ENCODE measurements at places on chromosomes 16 and 17.

DNA sequence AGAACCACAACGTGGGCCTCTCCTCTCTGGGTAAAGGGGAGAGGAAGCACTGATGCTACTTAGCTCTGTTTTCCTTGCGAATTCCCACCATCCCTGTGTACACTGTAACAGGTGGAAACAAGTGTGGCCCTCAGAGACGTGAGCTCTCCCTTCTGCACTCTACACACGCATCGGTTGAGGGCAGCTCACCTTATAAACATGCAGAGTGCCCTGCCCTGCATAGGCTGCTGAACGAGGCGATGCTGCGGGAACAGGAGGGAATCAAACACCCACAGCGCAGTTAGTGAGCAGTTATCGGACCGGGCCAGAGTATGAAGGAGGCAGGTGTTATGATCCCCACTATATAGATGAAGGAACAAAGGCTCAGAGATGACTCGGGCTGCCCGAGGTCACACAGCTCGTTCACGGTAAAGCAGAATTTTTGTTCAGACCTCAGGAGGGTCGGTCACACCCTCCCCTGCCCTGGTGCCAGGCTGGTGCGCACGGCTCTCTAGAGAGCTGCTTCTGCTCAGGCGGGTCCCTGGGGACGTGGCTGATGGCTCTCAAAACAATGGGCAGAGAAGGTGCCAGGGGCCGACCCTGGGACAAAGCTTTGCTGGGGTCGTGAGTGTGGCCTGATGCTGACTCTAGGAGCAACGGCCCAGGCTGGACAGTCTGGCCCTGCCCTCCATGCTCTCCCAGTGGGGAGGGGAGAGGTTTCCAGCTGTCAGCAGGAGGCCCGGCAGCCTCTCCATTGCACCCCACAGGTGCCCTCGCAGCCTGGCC lies 68.5 kb downstream of the RPH3AL start:
- DNase-seq = no peak

DNA sequence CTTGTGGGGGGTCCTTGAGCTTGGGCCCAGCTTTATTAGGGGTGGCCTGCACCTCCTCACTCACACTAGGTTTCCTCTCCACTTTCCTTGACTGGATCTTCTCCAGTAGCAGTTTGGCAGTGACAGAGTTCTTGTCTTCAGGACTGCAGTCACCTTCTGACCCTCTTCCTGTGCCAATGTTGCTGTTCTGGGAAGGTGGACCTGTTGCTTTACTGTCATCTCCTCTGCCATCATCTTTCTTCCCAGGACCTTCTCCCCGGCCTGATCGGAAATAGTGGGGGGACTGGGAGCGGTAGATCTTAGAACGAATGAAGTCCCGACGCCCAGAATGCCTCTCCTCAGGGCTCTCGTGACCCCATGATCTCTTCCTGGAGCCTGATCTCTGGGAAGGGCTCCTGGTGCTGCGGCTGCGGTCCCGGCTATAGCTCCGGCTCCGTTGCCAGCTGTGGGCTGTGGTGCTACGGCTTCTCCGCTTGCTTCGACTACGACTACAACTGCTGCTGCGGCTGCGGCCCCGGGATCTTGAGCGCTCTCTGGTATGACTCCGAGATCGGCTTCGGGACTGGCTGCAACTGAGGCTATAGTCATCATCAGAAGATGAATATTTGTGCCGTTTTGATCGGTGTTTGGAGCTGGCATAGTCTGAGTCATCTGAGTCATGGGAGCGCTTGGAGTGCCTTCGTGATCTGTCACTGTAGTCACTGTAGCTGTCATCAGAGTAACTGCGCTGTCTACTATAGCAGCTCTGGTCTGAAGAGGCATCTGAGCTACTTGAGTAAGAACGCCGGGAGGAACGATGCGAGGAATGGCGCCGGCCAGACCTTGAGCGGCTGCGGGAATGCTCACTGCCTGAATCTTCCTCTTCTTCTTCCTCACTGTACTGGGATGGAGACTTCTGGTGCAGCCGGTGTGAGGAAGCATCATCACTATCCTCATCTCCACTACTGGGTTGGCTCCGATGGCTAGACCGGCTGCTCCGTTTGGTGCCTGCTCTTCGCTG lies 9.5 kb upstream of the ITGA2B start:
- DNase-seq = no peak

- no peak for DNase-seq
Measured at GRCh38 chr17:48722915-48723422, at the start of gene PRAC2. Gene PRAC2, plus strand, starts transcription at chr17:48723185. Its CDS starts 1,226 bp downstream, at chr17:48724411.

- DNase-seq = no peak
Measured at GRCh38 chr17:47837401-47838039, 3.6 kb downstream of the SCRN2 start.

DNA sequence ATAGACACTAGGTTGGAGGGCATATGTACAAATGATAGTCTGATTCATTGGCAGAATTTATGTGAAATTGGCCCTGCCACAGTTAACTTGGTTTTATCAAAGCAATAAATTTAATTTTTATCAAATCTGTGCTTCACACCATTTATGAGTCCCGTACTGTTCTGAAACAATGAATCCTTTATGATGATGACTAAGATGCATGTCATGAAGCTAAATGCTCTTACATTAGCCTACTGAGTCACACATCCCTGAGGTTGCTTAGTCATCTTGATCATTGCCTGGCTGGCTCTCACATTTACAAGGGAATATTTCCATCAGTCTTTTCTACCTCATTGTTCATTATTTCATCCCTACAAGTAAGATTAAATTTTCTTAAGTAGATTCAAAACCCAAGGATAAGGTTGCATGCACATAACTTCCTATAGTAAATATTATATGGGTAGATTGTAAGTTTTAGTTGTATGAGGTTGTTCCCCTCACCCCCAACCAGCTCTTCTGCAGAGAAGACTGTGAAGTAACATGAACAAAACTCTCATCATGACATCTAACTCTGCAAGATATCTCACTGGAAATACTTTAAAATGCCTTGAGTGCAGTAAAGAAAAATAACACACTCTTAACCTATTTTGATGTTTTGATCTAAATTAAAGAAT lies 170.7 kb downstream of the CYB561 start:
- DNase-seq = no peak

- no peak for DNase-seq
Measured at GRCh38 chr17:58666858-58667267, 25.0 kb downstream of the TEX14 start.

DNA sequence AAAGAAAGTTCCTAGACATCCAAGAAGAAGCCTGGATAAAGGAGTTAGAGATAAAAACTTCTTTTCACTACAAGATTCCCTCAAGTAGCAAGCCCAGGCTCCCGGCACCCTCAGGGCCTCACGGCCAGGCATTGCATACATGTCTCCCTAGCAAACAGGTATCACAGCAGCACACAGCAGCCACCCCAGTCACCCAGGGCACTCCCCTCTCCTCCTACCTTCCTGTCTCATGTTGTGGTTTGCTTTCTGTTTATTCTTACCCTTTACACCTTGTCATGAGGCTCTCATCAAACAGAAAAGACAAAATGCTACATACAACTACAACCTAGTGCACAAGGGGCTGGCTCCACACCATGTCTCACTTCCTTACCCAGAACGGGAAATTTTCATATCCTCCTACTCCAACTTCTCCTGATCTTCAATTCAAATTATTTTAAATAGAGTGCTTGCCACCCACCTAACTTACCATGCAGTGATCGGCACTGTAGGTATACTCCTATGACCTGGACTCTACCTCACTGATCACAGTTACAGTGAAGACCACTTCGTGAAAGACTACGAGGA lies 42.7 kb downstream of the XPO6 start:
- no peak for DNase-seq

- DNase-seq = no peak
Measured at GRCh38 chr17:16975277-16975651, 3.3 kb upstream of the TNFRSF13B start.

DNA sequence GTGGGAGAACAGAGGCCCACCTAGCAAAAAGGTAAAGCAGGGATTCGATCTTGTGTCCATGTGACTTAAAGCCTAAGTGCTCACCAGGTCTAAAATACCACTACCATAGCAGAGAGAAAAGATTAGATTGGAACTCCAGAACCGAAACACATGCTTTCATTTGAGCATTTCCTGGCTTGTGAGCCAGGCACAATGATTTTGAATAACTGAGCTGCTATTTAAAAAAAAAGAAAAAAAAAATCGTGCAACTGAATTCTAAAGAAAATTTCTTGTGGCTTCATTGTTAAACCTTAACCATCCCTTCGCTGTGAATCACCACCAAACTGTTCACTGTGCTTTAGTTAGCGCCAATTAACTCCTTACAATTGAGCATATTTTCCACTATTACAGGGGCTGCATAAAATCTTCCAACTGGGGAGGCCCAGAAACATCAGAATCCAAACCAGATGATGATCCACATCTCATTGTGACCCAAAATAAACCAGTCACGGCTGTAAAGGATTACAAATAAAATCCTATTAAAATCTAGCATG lies 366.4 kb upstream of the ERCC4 start:
- DNase-seq = no peak

DNA sequence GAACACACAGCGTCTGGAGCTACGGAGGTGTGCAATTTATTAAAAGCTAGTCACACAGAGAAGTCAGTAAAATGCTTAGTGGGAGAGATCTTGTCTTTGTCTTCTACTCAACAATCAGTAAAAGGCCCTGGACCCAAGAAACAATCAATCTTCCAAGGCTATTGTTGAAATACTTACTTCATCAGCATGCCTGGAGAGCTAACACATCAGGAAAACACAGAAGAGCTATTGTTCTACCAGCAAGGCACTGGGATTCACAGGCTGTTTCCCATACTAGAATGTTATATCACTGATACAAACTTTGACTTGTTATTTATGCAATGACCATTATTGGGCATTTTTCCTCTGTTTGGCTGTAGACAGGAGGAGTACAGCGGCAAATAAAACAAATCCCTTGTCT lies 247.8 kb upstream of the ERCC4 start:
- DNase-seq = no peak

DNA sequence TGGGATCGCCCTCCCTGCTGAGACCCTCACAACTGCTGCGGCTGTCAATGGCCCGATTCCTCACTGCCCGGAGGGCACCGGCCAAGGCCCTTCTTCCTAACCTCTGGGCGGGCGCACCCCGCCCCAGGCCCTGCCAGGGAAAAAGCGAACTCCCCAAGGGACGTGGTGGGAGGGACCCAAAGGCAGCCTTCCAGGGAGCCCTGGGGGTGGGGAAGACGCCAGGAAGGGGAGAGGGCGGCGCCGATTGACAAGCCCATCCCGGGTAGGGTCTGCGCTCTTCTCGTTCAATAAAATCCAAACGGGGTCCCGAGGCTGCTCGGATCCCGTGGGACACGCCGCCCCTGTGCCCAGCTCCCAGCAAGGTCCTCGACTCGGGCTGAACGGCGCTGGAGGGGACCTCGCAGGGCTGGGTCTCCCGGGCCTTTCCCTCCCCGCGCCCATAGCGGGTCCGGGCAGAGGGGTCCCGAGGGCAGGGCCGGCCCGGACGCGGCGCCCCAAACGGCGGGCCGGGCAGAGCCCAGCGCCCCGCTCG lies 416 bp downstream of the KIFC3 start:
- no peak for DNase-seq

DNA sequence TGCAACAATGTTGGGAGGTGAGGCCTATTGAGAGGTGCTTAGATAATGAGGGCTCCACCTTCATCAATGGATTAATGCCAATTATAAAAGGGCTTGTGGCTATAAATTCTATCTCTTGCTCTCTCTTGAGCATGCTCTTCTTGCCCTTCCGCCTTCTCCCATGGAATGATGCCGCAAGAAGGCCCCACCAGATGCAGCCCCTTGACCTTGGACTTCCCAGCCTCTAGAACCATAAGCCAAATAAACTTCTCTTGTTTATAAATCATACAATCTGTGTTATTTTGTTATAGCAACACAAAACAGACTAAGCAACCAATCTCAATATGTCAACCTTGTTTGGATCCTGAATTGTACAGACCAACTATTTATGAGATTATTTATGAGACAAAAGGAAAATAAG lies 20.0 kb downstream of the MYH10 start:
- no peak for DNase-seq

DNA sequence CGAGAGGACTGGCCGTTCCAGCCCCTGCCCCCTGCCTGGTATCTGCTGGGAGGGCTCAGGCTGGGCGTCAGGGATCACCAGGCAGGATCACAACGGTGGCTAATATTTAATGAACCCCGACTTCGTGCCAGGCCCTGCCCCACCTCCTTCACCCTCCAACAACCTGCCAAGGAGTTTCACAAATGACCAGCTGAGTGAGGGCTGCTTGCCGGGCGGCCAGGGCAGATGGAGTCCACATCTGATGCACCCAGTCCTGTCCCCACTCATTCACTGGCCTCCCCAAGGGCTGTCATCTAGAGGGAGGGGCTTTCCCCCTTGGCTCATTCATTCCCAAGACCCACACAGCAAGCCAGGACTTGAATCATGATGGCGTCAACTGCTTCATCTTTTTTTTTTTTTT lies 17.5 kb downstream of the UBALD1 start:
- no peak for DNase-seq

GRCh38 chr17:69908626-69909368 lies 166.2 kb upstream of the KCNJ16 start:
- no peak for DNase-seq

DNA sequence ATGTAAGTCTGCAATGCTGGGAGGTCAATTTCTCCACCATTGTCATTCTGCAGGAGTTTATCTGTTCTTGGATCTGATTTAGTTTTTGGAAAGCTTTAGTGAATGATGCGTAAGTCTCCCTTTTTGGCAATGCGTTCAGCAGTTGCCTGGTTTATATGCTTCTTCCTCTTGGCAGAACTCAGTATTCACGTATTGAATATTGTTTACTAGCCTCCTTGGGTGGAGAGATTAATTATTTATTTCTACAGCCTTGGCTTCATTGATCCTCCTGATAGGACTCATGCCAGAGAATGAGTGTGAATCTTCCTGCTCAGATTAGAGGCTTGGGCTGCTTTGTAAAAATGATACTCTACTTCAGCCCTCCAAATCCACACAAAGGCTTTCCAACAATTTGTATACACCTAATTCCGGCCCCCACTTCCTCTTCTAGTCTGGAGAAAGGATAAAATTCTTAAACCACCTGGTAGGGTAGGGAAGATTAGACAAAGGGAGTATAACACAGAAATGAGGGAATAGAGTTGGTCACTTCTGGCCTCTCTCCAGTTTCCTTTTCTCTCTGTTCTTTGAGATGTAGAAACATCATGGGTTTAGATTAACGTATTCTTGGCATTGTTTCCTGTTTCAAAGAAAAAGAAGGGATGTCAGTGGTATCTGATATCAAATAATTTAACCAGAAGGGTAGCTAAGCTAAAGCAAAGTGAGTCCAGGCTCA lies 929.8 kb downstream of the KCNJ2 start:
- no peak for DNase-seq

- DNase-seq = no peak
Measured at GRCh38 chr17:75551266-75551665, 25.8 kb downstream of the LLGL2 start.

- no peak for DNase-seq
Measured at GRCh38 chr17:72115781-72116525, 4.9 kb upstream of the SOX9 start.

- DNase-seq = no peak
Measured at GRCh38 chr16:9260666-9261065, 169.2 kb downstream of the HAPSTR1 start.

- no peak for DNase-seq
Measured at GRCh38 chr16:27052007-27052406, 14.7 kb upstream of the C16orf82 start.

DNA sequence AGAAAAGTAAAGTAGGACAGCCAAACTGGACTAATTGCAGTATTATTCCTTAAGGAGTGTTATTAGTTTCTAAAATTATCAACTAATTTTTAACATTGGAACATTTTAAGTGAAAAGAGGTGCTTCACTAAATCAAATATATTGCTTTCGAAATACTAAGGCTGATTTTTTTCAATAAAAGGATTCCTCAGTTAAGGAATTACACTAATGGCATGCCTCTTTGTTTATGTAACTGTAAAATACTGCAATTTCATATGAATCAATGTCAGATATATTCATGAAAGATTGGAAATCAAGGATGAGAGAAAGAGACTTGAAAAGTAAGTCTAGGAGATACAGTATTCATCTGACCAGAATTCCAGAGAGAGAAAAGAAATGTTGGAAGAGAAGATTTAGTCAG lies 129.8 kb downstream of the TANC2 start:
- no peak for DNase-seq
